PC-3 (cell line): ENCODE measurements at places on chromosomes 3 and 15.

DNA sequence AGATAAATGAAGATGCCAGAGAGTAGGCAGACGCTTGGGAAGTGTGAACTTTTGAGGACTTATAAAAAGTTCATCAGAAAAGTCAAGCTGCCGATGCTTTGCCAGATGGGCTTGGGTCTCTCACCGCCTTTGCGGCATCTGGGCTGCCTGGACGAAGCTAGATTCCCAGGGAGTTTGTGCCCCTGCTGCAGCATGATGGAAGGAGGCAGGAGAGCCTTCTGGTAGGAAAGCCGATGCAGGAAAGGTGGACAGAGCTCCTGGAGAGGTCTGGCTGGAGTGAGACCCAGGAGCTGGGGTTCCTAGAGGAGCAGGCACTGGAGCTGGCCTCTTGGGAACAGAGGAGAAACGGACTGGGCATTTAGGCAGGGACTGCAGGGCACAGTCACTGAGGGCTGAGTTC, 51.9 kb upstream of the ATP2B2 start:
- no peak for DNase-seq

GRCh38 chr3:138025553-138025952, 15.6 kb downstream of the CLDN18 start:
- no peak for DNase-seq

DNA sequence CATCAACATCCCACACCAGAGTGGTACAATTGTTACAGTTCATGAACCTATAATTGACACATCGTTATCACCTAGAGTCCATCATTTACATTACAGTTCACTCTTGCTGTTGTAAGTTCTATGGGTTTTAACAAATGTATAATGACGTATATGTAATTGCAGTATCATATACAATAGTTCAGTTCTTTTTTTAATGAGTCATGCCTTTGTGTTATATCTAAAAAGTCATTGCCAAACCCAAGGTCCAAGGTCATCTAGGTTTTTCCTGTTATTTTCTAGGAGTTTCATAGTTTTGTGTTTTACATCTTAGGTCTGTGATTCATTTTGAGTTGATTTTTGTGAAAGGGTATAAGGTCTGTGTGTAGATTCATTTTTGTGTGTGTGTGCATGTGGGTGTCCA, 160.9 kb upstream of the GALNT15 start:
- DNase-seq, result no peak

GRCh38 chr15:78366342-78366741, 26.2 kb downstream of the CRABP1 start:
- no peak for DNase-seq

DNA sequence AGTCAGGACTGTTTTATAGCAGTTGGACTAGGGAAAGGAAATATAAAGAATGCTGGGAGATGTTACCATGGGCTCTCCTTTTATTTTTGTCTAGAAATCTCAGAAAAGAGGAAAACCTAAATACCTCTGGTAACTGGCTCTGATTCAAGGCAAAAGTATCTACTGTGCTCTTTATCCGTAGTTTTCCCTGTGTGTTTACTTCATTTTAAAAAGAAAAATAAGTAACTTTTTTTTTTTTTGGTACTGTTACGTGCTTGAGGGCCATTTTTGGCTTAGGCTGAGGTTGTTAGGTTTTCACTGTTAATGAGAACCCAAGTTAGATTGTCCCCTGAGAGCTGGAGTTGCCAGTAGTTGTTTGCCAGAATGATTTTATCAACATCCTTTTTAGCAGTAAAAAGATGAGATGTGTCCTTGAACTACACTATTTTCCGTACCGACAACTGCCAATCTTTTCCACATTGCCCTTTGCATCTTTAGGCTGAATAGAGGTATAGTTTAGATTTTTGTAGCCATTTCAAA, 35.8 kb downstream of the IQGAP1 start:
- no peak for DNase-seq

DNA sequence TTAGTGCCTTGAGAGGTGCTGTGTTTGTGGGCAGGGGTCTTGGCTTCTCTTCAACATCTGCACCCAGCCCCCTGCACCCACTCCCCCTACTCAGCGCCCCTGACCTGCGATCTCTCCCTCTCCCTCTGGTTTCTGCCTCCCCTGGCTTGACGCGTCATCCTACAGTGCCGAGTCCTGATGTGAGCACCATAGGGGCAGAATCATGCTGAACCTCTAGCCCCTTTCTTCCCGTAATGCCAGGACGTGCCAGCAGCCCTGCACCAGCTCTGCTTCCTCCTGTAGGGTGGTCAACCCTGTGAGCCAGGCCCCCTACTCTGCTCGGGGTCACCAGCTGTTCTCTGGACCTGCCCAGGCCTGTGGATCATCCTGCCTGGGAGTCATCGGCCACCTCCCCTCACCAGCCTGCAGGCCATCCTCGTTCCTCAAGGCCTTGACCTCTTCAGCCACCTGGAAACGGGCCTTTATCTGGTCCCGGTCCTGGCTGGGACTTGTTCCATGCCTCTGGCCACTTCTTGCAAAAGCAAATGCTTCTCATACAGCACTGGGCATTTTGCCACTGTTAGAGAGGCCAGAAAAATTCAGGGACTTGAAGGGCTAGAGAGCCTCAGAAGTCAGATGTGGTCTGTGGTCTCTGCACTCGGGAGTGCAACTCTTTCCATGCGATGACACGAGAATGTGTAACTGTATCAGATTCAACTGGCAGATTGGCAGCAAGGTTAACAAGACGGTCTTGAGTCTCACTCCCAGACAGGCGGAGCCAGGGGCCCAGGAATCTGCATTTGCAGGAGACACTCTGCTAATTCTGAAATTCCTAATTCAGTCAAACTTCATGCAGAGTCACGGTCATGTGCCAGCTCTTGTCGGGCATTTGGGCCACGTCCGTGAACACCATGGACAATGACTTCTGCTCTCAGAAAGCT, 16.7 kb upstream of the KLF15 start:
- DNase-seq, result no peak

GRCh38 chr3:176055836-176056235, 1141.4 kb downstream of the TBL1XR1 start:
- no peak for DNase-seq

- DNase-seq, result peak; percentile 47
Measured at GRCh38 chr15:45790325-45790943, 155.6 kb downstream of the SQOR start.

DNA sequence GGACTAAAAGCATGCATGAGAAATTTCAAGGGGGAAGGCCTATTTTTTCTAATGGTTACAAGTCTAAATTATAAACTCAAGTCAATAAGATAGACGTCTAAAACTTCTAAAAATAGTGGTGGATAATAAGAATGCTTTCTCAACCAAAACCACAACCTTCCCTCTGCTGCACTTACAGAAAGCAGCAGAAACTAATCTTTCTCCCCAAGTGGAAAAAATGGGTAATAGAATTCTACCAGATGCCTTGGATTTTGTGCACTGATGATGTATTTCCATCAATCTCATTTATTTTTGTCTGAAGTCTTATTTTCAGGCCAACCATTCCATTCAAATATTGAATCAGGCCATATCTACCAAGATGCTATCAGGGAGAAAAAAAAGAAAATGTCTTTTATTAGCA, 344.7 kb downstream of the NEK10 start:
- no peak for DNase-seq

GRCh38 chr15:90588427-90588826, 58.7 kb downstream of the CRTC3 start:
- no peak for DNase-seq

DNA sequence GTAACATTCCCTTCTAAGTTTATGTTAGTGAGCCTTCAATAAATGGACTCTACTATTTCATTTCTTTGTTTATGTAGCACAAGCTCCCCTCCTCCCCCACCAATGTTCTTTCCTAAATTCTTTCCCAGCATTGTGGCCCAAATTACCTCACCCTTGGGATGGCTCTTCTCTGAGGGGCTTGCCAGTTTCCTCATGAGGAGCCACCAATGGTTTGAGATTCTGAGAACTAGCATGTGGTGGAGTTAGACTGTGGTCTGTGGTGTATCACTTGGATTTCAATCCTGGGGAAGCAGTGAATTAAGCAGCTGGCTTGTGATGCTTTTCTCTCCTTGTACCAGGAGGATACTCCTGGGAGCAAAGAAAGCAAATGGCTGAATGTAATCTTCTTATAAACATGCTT, 50.0 kb upstream of the NPHP3 start:
- no peak for DNase-seq

GRCh38 chr3:161414907-161415306, 43.6 kb upstream of the SPTSSB start:
- no peak for DNase-seq

- DNase-seq, result peak; percentile 25
Measured at GRCh38 chr3:71061037-71061436, 522.5 kb downstream of the FOXP1 start.

- no peak for DNase-seq
Measured at GRCh38 chr3:174387736-174388135, 471.4 kb upstream of the NAALADL2 start.

- no peak for DNase-seq
Measured at GRCh38 chr3:48885753-48886152, 12.9 kb downstream of the SLC25A20 start.

- no peak for DNase-seq
Measured at GRCh38 chr3:179697736-179698332, 45.0 kb downstream of the USP13 start.

GRCh38 chr3:38756892-38757291, 59.1 kb downstream of the SCN10A start:
- DNase-seq, result no peak

- DNase-seq, result peak; percentile 77
Measured at GRCh38 chr3:153232851-153233271, 70.8 kb downstream of the RAP2B start.

DNA sequence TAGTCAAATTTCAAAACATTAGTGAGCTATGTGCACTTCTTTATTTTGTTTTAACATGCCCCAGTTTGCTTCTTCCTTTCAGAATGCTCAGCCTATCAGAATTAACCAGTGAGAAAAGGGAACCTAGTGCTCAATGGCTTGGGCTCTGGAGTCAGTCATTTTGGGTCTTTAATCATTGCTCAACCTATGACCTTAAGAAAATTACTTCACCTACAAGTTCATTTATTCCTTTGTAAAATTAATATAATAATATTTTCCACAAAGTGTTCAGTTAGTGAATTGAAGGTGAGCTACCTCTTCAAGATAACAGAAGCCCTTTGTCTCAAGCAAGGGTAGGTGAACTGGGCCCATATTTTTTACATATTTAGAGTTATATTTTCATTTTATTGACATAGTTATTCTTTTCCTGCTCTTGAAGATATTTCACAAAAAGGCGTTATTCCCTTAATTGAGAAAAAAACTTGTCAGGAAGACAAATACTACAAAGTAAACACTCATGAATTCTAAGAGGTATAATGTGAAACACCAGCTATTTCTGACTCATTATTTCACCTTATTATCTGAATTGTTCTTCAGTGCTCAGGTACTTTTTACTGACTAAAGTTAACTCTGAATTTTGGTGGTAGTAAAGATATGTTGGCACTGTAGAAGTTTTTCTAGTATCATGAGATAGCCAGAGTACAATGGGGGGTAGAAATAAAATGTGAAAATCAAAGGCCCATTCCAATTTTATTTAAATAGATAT, 415.5 kb downstream of the NAALADL2 start:
- DNase-seq, result peak; percentile 15

GRCh38 chr3:169980055-169980454, 13.4 kb downstream of the SEC62 start:
- DNase-seq, result no peak

DNA sequence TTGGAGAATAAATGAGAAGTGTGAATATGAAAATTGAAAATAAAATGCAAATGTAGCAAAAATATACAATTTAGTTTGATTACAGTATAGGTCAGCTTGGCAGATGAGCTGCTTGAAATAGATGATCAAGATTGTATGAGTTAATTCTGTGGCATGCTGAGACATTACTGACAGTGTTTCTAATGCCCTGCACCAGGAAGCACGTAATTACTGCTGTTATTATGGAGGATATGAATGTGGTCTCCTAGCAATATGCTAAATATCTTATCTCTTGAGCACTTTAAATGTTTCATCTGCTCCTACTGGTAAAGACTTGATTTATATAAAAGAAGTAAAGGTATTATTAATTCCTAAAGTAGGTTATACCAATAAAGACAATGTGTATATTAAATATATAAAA, 1015.5 kb downstream of the PLOD2 start:
- no peak for DNase-seq

- no peak for DNase-seq
Measured at GRCh38 chr3:122476532-122476931, 38.2 kb downstream of the KPNA1 start.

- DNase-seq, result peak; percentile 44
Measured at GRCh38 chr3:151856118-151856517, 17.3 kb upstream of the SUCNR1 start.

- DNase-seq, result no peak
Measured at GRCh38 chr15:83299462-83299861, 15.0 kb upstream of the BNC1 start.

- DNase-seq, result peak; percentile 98
Measured at GRCh38 chr3:189316296-189317019, 144.7 kb downstream of the TPRG1 start.

GRCh38 chr15:27906802-27907201, 192.3 kb downstream of the OCA2 start:
- no peak for DNase-seq

GRCh38 chr3:196096382-196096953, 14.6 kb upstream of the TFRC start:
- no peak for DNase-seq

DNA sequence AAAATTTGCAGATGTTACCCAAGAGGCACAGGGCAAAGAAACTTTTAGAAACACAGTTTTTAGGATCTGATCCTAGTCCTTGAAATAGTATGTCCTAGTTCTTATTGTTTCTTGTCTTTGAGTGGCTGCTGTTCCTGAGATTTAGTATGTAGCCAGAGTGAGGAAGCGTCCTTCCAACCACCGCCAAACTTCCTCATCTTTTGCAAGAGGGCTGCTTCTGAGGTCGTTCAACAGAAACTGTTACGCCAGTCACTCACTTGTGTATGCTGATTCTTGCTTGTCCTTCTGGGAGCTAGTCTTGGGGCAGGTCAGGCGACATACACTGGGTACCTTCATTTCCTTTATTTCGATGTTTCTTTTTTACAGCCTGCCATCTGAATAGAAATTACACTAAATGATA, 577.3 kb upstream of the ZNF717 start:
- DNase-seq, result no peak

GRCh38 chr15:89148126-89148525, 59.9 kb downstream of the ABHD2 start:
- no peak for DNase-seq

DNA sequence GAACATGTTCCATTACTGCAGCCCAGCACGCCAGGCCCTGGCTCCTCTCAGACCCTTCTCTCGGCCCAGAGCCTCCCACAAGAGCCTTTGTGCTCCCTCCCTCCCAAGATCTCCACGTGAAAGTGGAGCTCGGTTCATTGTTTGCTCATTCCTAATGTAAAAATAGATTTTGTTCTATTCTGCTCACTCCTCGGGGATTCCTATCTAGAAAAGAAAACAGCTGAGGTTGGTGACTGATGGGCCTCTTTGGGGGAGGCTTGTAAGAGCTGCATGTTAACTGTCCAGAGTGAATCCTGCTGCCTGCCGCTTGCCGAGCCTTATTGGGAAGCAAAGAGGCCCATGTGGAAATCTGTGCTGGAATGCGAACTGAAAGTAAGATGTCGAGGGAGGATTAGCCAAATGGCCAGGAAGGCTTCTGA, 267.1 kb downstream of the LRTM1 start:
- DNase-seq, result no peak
